CD14-positive monocyte (primary cell): ENCODE measurements at places on chromosomes 7 and 10.
A peak's percentile ranks its signal among the peaks of the same experiment; 100 is the strongest.

DNA sequence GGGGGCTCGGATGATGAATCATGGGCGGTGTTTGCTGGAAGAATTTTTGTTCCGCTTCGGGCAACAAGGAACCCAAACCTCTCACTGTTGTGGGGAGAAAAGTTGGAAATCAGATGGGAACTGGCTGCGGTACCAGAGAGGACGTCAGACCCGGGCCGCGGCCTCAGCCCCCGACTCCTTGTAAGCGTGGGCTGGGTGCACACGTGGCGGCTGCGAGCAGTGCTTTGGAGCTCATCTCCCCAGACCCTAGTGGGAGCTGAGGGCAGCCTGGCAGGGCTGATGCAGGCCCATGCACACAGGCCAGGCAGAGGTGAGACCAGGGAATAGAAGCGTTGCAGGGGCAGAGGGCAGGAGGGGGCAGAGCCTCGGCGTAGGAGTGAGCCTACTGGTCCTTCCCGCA is 136.5 kb downstream of the FAM53B start:
- no peak overlapping the region for H3K27ac ChIP-seq
- no peak for DNase-seq
- H3K4me1 ChIP-seq: peaks cover 30% of the 10 kb centered on the region
- no peaks in the 10 kb centered on the region for H3K36me3 ChIP-seq

- H3K4me1 ChIP-seq: peaks cover 33% of the 10 kb centered on the region
- H3K36me3 ChIP-seq: peaks cover 17% of the 10 kb centered on the region
- no peaks in the 10 kb centered on the region for H3K27me3 ChIP-seq
- no peak overlapping the region for H3K27ac ChIP-seq
- H3K4me3 ChIP-seq: no peak overlapping the region
These were observed 62.6 kb downstream of the TACR2 start for GRCh38 chr10:69353977-69354635.

- H3K4me3 ChIP-seq: no peak overlapping the region
- peak overlapping the region; percentile 85 for H3K27ac ChIP-seq
- DNase-seq: no peak
These were observed 46.2 kb downstream of the FAM53B start for GRCh38 chr10:124697837-124698544.

GRCh38 chr10:7434378-7434777 is 23.5 kb upstream of the SFMBT2 start:
- peaks cover 27% of the 10 kb centered on the region for H3K4me1 ChIP-seq
- DNase-seq: no peak
- H3K36me3 ChIP-seq: no peaks in the 10 kb centered on the region
- H3K27me3 ChIP-seq: no peaks in the 10 kb centered on the region

DNA sequence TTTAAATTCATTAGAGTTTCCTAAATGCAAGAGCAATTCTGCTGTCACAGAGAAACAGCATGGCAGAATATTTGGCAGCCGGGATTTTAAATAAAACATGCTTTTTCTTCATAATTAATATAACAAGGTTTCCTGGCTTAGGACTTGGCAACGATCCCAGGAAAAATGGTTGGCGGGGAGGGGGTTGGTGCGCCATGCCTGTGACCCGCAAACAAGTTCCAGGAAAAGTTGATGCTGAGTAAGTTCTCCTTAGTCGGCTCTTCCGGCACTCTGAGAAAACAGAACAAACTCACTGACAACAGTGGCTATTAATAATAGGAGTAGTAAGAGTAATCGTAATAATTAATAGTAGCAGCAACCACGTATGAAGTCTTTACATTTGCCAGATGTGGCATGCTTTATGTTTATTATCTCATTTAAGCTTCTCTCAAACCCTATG is 4.6 kb downstream of the HABP2 start:
- peaks cover 10% of the 10 kb centered on the region for H3K27me3 ChIP-seq
- no peaks in the 10 kb centered on the region for H3K36me3 ChIP-seq
- DNase-seq: no peak
- no peak overlapping the region for H3K27ac ChIP-seq
